CD4-positive, alpha-beta T cell treated with Interleukin-4 for 4 hours (primary cell): ENCODE measurements at places on chromosomes 4 and X.

- no peak for DNase-seq
Observed at GRCh38 chr4:25032126-25032525, 1.4 kb upstream of the LGI2 start.

DNA sequence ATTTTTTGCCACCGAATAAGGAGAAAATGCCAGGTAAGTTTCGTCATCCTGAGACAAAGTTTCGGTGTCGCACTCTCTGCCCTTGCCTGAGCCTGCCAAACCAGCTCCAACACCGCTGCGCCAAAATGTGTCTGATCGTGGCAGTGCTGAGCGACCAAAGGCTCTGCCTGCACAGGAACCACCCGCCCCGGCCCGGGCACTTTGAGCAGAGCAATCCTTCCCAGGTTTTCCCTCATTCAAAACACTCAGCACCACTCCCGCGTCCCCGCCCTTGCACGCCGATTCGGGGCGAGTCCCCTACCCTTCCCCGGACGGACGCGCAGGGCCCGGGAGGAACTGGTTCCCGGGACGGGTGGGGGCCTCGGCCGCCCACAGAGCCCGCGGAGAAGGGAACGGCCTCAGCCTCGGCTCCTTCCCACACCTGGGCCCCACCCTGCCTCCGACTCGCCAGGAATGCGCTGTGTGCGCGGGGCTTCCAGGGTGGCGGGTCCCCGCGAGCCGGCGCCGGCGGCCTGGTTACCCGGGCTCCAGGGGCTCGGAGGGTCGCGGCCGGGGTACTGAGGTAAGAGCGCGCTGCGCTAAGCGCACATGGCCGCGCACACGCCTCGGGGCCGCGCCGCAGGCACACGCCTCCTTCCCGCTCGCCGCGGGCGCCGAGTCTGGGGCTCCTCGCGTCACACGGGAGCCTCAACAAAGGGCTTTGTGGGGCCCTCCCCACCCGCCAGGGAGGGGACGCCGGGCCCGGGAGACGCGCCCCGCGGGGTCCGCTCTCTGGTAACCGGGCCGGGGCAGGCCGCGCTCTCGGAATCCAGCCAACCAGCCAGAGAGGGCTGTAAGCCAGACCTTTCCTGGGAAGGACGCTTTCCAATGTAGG, at the start of gene C4orf36:
Gene C4orf36, minus strand, starts transcription at position 661 of the 874 bp plus-strand sequence. CDS start 902 bp downstream, outside the sequence.
- no peak for DNase-seq

DNA sequence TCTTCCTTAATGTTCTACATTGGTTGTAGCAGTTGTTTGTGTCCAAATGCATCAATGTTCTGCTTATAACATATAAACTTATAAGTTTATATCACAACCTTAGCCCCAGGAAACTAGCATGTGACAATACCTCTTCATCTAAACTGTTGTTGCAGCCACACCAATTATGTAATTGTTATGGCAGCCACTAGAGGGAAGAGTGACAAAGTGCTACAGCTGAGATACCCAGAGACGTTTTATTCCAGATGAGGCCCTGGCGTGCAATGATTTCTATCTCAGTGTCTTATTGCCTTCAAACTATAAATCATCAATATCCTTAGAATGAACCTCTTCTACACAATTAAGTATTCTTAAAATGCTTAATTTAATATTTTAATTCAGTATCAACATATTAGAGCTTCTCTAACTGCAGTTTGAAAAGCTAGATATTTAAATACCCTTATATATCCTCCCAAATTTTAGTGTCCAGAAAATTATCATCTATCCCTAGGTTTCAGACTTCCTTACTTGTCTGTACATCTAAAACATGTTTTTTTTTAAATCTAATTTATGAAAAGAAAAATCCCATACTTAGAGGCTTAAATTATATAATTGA, 171.6 kb downstream of the PCDH10 start:
- DNase-seq, result no peak

- no peak for DNase-seq
Observed at GRCh38 chrX:79153348-79153747, 8.9 kb downstream of the GPR174 start.

DNA sequence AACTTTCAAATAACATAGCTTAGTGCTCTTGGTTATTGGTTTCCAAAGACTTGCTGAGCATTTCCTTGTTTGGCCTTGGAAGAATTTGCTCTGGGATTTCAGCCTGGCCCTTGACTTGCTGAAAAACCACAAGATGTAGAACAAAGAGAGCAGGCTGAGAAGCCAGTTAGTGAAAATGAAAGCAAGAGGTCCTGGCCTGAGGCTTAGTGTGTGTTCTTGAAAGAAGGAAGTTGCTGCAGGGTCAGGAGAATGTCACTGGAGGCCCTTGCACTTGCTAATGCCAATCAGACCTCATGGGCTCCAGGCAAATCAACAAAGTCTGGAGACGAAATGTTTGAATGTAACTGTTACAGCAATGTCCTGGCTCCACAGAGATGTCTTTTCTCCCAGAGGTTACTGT, 79.4 kb downstream of the SYNPO2 start:
- DNase-seq, result no peak

DNA sequence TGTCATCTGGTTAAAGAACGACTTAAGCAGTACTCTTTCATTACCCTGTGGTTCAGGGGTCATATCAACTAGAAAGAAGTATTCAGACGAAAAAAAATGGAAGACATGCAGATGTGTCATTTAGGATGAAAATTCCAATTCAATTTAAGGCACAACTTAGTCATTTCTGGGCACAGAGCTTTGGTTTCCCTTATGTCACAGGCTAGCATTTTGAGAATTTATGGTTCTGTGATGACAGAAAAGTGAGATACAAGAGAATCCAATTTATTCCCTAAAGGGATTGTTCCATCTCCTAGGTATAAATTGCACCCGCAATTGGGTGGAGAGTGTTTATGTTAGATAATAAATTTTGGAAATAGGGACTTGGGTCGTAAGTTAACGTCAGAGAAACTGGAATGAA, 306.6 kb downstream of the STK32B start:
- no peak for DNase-seq

DNA sequence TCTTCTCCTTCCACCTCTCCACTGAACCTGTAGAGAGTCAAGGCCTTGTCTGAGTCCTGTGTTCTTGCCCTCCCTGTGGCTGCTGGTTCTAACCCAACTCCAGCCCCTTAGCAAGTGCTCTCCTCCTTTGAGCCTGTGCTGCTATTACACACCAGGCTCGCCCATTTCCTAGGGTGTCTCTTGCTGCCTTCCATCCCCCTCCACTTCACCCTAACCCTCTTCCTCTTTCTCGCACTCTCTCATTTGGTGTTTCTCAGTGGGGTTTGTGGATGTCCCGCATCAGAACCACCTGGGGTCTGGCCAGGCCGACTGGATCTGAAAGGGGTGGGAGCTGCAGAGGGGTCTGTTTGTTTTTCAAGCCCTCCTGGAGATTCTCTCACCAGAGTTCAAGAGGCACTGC, 156.7 kb downstream of the SPRY1 start:
- no peak for DNase-seq

- DNase-seq, result no peak
Observed at GRCh38 chr4:145298885-145299284, 118.5 kb upstream of the OTUD4 start.

GRCh38 chrX:26954029-26954428, 509.1 kb downstream of the PPP4R3C start:
- no peak for DNase-seq

DNA sequence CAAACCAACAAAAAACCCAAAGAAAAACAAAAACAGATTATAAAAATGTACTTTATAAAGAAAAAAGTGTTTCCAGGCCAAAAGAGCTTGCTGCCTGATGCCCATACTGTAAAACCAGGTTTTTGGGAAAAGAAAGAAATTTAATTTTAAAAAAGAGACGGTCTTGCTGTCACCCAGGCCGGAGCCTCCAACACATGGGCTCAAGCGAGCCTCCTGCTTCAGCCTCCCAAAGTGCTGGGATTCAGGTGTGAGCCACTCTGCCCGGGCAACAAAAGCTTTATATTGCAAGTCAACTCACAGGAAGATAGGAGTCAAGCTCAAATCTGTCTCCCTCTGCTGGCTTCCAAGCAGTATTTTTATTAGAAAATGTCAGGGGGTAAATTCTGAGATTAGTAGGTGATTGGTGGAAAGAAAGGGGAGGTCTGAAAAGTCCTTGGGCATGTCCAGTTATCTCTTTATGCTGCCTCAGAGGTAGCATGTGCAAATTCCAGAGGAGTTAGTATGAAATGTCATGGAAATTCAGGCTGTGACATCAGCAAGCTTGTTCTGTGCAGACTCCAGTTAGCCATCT, 39.4 kb downstream of the MGST2 start:
- DNase-seq, result no peak

- DNase-seq, result no peak
Observed at GRCh38 chr4:116501954-116502353, 583.4 kb downstream of the TRAM1L1 start.

DNA sequence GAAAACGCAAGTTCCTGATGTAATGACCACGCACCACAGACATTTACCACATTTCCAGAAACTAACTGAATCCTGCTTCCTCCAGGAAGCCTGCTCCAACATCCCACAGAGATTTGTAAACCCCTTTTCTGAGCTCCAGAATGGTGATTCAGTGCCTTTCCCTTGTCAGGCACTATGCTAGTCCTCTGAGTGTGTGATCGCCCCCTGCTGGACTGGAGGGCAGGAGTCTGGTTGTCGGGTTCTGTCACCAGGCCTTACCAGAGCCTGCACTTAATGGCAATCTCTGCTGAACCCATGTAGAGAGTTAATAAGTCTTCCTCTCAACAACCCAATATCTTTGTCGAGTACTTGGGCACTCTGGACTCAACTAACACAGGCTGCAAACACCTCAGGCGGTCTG, 14.5 kb upstream of the KDM5C start:
- peak; percentile 13 for DNase-seq

GRCh38 chr4:110480031-110480549, 4.1 kb downstream of the ENPEP start:
- DNase-seq, result no peak

GRCh38 chrX:123201720-123202119, 17.6 kb downstream of the GRIA3 start:
- no peak for DNase-seq

DNA sequence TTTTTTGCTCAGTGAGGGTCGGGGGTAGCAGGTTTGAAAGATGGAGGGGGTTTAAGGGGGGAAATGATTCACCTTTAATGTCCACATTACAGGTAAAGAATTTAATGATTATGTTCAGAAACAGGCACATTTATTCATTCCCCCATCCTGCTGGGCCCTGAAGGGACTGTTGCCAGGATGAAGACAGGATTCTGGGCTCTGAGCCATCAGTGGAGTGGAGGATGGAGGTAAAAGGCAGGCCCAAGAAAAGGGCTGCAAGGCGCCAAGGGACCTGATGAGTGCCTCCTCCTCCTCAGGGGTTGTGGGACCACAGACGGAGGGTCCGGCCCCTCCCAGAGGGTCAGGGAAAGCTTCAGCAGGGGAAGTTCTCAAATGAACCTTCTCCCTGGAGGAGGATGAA, 40.4 kb upstream of the PROM1 start:
- DNase-seq, result no peak

- DNase-seq, result no peak
Observed at GRCh38 chr4:7687006-7687405, 252.3 kb upstream of the PSAPL1 start.

GRCh38 chrX:19660604-19661255, 145.4 kb upstream of the MAP3K15 start:
- DNase-seq, result no peak

GRCh38 chrX:137033774-137034507, at the start of gene GPR101:
Gene GPR101 (minus strand): TSS chrX:137033995. CDS start chrX:137031674, 2,321 bp downstream.
- DNase-seq, result no peak

DNA sequence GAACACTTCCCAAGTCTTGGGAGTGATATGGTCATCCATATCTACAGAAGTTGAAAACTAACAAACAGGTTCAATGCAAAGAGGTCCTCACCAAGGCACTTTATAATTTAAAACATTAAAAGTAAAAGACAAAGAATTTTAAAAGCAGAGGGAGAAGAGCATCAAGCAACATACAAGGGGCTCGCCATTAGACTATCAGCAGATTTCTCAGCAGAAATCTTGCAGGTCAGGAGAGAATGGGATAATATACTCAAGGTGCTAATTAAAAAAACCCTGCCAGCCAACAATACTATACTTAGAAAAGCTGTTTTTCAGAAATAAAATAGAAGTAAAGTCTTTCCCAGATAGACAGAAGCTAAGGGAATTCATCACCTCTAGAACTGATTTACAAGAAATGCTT, 121.2 kb downstream of the NEK1 start:
- no peak for DNase-seq

DNA sequence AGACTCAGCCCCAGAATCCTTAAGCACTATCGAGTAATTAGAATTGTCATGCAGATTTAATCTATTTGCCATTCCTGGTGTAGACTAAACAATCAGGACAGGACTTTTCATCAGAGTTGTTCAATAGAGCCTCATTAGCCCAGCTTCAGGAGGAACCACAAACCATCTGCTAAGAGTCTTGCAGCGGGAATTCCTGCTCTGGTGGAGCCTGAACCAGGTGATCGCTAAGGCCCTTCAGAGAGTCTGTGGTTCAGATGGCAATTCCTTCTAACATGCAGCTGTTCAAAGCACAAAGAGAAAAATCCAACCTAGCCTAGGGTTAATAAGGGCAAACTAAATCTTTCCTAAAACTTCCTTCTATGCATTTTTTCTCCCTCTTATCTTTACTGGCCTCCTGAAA, 119.1 kb upstream of the CPEB2 start:
- DNase-seq, result no peak

GRCh38 chr4:161555689-161556660, 607.8 kb downstream of the FSTL5 start:
- DNase-seq, result no peak

DNA sequence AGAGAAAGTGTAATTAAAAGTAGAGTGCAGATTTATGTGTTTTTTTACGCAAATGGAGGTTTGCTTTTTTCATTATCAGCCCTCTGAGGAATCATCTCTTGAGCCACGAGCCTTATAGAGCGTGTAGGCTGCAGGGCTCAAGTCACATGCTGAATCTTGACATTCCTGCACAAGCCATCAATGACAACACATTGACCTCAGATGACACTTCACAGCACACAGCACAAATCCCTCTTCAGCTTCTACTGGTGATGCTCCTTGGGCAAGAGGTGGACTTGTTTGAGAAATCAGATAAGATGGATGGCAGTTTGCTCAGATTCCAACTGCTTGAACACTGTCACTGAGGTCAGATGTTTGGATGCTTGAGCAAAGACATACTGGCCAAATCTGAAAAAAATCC, 250.6 kb downstream of the SNCA start:
- DNase-seq, result no peak

DNA sequence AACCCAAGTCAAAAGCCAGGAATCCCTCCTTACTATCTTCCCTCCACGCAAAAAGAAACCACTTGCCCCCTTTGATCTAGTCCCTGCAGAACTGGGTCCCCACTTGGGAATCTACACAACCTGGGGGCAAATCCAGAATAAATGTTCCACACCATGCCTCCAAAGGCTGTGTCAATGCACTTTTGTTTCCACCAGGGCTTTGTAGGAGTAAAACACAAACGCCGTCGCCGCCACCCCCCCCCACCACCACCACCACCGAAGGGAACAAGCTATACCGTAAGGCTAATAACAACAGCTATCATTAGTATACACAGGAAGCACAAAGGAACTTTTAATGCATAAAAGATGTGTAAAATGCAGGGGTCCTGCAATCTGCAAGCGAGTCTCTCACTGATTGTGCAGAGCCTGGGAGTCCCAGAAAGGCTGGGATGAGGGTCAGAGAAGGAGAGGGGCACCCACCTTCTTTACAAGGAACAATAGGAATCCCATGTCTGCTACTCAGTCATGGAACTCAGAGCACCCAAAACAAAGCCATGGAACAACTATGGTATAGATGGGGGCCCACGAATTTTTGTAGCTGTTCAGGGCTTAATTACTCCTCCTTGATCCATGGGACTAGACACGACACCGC, 13.2 kb downstream of the BCOR start:
- DNase-seq, result no peak
